ENCODE measurements at places on chromosomes 12 and 14.
A peak's percentile ranks its signal among the peaks of the same experiment; 100 is the strongest.

- DNase-seq: no peak
Measured at GRCh38 chr14:48693793-48694192, 892.4 kb downstream of the RPS29 start.

DNA sequence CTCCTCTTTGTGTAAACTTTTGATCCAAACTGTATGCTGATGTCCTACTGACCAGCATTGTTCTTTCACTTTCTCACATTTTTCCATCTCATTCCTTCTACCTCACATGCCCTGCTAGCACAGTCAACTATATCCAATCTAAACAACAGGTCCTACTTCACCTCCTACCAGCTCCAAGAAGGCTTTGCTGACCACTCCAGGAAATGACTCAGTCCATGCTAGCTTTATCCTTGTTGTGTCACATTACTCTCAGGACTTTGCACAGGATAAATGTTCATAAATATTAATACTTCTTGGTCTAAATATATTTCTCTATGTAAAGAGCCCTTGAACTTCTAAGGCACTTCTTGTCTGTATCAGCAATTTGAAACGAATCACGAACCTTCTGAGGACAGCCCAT is 64.9 kb upstream of the PCED1B start:
- no peak for DNase-seq

GRCh38 chr14:75884198-75884611 is 97.6 kb downstream of the TGFB3 start:
- DNase-seq: no peak

GRCh38 chr12:120091371-120092090 is 25.0 kb downstream of the RAB35 start:
- no peak for DNase-seq

DNA sequence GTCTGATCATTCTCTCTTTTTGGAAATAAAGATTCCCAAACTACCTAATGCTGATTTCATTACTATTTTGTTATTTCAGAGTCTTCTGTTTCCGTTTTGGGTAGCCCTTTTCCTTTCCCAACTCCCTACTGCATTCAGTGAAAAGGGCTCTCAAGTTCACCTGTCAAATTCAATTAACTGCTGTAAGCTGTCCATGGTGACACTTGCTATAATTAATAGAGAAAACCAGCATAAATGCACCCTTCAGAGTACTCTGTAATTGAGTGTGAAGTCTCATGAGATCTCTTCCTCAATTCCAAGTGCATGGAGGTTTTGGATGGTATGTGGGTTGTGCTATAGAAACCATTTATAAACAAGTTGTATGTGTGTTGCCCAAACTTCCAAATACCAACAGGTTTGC is 187.2 kb downstream of the RPL10L start:
- no peak for DNase-seq

DNA sequence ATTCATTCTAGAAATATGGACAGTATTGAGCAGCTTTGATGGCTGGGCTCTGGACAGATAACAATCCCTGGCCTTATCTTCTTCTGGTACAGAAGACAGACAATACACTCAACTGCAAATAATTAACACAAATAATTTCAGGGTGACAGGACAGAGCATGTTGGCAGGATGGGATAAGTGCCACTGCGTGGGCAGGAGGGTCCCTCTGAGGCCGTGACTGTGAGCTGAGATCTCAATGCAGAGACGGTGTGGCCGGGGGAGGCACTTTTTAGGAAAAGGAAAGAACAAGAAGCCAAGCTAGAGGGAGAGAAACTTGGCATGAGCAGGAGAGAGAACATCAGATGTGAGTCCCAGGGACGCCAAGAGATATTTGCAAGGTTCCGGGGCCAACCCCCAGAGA is 8.1 kb downstream of the SYNE3 start:
- DNase-seq: no peak

- DNase-seq: peak; percentile 4
Measured at GRCh38 chr14:54737132-54737711, 165.4 kb downstream of the GCH1 start.

DNA sequence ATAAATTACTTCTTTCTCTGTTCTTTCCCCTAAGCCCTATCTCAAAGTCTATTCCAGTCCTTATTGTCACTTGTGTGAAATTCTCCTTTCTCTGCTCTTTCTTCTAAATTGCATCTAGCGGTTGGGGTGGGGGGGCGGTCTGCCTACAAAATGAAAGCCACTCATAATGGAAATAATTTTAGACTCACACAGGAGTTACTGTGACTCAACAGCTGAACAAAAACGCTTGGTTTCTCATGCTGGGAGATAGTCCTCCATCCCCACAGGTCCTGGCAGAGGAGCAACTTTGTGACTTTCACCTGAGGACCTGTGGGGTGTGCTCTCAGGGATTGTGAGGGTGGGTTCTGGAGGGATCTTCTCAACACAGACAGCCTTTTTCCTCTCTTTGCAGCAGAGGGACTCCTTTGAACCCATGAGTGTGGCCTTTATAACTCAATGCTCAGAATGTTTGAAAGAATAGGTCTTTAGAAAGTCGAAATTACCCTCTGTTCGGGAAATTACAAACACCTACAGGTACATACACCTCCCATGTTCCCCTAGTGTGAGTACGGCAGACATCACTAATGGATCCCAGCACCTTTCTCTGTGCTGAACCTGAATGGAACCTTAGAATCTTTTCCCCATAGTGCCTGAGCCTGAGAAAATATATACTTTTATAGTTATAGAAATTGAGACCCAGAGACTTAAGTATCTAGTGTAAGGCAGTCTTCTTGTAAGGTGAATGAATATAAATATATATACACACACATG is 109.7 kb downstream of the CHST11 start:
- DNase-seq: peak; percentile 56

- DNase-seq: peak; percentile 13
Measured at GRCh38 chr12:119412811-119413794, 78.6 kb downstream of the CCDC60 start.

- peak; percentile 35 for DNase-seq
Measured at GRCh38 chr12:53751336-53752191, at the start of gene CISTR. Gene CISTR, minus strand, starts transcription at chr12:53751979.

DNA sequence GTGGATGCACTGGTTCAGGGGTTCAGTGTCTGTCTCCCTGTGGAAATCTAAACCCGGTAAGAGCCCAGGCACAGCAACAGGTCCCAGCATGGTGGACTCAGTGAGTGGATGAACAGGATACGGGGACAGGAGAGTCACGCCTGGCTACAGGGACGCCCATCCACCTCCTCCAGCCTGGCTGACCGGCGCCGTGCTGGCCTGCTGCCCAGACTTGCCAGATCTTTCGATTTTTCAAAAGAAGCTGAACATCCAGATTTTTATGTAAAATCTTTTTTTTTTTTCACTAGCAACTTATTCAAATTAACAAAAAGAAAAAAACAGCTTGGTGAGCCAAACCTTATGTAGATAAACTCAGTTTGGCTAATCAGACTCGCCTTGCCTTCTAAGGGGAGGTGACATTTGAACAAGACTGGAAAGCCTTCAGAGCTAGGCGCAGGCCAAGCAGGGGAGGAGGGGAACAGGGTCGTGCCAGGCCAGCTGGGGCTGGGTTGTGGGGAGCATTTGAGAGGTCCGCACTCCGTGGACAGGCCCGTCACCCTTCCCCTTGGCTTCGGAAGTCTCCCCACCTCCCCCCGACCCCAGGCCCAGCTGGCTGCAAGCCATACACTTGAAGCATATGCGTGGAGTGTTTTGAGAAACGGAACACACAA is 87.8 kb upstream of the NCOR2 start:
- DNase-seq: no peak

DNA sequence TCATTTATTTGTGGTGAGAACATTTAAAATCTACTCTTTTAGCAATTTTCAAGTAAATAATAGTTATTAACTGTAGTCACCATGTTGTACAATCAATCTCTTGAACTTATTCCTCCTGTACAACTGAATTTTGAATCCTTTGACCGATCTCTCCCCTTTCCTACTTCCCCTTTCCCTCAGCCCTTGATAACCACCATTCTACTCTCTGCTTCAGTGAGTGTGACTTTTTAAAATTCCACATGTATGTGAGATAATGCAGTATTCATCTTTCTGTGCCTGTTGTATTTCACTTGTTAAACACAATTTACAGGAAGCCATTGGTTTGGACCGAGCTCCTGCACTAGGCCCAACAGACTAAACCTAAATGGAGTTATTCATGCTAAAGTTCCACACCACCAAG is 458.9 kb upstream of the PDE3A start:
- DNase-seq: no peak

- no peak for DNase-seq
Measured at GRCh38 chr14:76320486-76320885, 55.5 kb upstream of the ESRRB start.

DNA sequence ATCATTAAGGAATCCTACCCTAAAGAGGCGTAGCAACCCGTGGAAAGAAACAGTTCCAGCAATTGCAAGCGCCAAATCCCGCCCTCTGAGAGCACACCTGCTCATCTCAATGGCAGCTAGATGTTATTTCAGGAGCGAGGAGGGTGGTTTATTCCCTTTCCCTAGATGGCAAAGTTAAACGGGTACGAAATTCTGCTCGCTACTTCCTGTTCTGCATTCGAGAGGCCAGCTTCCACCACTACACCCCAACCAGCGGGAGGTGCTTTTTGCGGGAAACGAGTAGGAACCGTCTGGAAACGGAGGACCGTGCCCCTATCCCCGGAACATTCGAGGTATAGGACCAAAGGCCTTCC is 536 bp downstream of the VPS29 start:
- no peak for DNase-seq

DNA sequence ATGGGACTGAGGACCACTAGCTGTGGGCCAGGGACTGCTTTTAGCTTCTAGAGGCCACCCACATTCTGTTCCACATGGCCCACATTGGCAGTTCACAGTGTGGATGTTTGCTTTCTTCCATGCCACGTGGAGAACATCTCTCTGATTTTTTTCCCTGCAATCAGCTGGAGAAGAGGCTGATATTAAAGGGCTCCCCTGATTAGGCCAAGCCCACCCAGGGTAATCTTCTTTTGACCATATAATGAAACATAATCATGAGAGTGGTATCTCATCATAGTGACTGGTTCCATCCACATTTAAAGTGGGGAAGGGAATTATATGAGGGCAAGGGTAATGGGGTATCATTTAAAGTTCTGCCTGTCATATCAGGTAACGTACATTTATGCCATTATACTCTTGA is 15.8 kb downstream of the DAAM1 start:
- DNase-seq: no peak

DNA sequence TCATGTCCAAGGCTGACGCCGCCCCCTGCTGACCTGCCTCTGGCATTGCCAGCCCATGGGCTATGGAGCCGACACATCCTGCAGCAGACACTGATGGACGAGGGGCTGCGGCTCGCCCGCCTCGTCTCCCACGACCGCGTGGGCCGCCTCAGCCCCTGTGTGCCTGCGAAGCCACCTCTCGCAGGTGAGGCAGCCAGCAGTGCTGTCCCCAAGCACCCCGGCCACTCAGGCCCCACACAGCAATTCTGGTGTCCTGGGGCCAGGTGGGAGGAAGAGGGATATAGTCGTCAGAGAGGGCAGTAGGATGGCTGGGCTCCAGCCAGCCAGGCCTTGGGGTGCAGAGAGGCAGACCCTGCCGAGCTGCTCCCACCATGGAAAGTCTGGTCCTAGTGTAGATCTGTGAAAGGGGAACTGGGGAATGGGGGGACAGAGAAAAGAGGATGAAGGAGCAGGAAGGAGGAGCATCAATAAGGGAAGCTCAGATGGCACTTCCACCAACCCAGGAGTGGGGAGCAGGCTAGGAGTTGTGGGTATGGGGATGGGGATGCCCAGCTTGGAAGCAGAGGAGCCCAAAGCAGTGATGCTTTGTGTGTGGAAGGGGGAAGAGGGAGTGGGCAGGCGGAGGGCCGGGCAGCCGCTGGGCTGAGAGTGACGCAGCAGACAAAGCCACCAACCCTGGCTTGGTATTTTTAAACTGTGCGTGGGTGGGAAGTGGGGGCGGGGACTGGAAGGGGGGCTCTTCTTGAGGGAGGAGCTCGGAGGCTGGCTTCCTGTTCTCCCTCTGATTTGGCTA is 4.7 kb downstream of the NAB2 start:
- peak; percentile 70 for DNase-seq
